AG04450 (cell line): ENCODE measurements at places on chromosomes 7 and 10. TPM values are rescaled to one million over a fixed set of nuclear protein-coding genes. Genes with fewer than 3 reads are reported as not detected.

- DNase-seq: no peak
These were observed 94.2 kb downstream of the CDK14 start for GRCh38 chr7:90690159-90690858.

DNA sequence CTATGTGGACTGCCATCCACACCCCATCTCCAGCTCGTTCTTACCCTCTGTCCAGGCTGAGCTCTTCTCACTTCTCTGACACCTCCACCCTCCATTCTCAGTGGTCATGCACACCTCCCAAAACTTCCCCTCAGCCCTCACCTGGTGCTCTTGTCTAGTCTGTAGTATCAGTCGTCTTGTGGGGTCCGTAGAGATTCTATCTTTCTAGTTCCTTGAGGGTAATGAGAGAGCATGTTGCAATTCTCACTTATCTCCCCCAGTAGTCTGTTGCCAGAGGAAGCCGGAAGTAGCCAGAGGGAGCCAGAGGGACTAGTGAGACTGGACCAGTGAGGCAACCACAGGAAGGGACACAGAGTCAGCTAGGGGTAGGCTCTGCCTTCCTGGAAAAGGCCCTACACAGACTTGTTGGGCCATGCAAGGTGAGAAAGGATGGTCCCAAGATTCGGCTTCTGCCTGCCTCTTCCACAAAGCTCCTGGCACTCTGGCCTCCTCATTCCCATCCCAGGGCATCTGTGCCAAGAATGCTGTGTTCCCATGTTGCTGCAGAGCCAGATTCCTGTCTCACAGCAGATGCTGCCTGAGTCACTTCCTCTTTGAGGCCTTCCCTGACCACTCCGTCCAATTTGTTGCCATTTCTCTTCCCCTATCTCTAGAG is 50.6 kb upstream of the DUSP5 start:
- DNase-seq: peak; percentile 73

DNA sequence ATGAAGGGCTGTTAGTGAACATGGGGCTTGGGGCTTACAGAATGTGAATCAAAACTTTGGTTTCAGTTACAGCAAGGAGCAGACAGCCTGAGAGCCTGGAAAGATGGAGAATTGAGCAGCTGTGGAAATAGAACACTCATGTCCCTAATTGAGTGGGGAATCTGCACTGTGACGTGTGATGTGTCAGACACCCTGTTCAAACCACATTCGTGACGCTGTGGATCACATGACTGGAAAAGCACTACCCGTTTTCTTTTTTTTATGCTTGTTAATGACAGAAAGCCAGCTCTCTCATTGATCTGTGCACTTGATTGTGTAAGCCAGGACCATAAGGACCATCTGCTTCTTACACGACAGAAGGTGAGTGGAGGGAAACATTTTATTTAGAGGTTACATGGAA is 15.1 kb upstream of the TBX20 start:
- no peak for DNase-seq

DNA sequence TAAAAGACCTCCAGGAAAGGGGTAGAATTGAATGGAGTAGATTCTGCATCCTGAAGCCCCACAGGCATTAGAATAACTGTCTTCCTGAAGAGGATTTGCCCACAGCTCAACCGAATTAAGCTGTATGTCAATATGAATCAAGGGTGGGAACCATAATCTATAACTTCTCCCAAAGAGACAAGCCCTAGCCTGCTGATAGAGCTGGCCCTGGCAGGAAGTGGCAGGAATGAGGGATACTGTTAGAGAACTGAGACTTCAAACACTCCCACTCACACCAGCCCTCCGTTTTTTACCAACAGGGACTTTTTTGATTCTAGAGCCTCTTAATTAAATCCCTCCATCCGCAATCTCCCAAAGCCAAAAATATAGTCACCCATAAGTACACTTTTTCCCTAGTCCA is 12.2 kb upstream of the DUSP5 start:
- no peak for DNase-seq

- DNase-seq: no peak
These were observed 153.5 kb upstream of the ITGB1 start for GRCh38 chr10:33111488-33112051.

DNA sequence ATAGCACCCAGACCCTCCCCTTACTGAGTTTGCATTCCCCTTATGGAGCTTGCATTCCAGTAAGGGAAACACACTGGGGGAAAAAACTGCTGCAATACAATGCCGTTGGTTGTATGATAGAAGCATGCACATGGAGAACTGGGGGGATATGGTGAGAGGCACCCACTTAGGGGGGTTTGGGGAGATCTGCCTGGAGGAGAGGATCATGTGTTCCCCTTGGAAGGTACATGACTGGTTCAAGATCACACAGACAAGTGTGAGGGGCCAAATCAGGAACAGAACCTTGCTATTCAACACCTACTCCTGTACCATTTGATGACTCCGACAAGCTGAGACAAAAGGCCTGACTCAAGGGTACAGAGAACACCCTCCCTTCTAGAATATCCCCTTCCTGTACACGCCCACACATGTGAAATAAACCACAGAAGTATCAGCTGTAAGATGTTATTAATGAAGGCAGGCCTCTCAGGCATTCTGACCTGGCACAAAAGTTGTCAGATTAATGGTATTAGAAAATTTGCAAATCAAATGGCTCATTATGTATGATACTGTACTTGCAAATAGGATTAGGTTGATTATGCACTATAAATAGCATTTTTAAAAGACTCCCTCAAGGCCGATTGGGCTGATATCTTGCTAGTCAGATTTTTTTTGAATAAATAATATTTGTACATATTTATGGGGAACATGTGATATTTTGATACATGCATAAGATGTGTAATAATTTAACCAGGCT is 122.2 kb downstream of the NPY start:
- DNase-seq: no peak

DNA sequence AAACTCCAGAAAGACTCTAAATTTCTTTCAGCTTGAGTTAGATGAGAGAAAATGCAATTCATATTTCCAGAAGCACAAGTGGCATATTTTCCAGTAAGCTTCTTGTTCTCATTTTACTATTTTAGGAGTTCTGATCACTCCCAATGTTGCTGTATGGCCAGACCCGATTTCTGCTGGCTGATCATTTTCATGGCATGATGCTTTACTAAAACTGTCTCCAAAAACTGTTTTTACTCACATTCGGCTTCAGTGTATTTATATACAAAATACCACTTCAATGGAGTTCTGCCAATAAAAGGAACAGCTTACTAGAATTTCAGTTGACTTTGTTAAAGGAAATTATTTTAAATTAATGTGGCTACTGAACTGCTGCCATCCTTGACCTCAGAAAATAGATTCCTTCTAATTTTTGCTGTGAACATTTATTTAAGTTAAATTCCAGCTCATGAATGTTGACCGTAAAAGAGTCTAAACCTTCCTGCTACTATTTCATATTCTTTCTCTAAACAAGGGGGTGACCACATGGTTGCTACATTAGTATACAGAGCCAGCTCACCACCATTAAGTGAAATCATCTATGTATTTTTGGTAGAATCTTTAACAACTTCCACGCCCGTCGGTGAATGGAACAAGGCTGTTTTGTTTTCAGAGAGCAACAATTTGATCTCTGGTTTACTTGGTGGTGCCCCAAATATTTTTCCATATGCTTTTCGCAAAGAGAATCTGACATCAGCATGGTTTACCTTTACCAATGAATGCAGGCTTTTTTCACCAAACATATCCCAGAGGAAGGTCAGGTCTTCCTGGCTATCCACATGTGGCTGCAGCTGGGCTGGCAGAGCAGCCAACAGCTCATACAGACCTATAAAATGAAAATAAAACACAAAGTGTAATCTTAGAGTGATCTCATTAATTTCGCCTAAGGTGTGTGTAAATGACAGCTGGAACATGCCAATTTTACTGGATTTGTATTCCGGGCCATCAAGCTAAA is 101.2 kb downstream of the MPP7 start:
- no peak for DNase-seq

DNA sequence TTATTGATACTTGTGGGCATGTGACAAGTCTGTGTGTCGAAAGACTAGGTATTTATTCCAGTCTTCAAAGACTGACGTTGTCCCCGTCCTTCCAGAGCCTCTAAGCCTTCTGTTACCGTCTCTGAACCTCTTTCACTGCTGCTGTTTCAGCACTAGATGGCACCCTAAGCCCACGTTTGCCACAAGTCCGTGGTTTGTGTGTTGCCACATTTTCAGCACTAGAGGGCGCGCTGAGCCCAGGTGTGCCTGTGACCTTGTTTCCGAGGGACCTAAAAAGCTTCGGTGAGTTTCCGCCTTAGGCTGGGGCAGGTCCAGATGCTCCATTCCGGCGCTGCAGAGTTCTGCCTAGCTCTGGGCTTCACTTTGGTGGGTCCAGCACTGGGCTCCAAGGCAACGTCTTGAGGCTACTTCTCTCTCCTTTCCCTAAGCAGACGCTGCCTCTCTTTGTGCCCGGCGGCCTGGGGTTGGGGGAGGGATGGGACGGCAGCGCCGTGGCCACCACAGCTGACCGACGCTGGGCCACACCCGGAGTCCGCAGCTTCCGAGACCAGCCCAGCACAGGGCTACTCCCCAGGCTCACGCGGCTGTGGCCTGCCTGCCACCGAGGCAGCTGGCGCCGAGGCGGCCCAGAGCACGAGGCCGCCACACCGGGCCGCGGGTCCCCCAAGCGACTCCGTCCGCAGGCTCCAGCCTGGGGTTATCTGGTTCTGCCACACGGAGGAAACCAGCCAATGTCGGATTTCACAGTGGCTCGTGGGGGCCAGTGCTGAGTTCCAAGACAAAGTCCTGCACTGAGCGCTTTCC is 520.2 kb downstream of the REEP3 start:
- peak; percentile 47 for DNase-seq

GRCh38 chr10:10730471-10731043 is 287.1 kb upstream of the CELF2 start:
- no peak for DNase-seq

DNA sequence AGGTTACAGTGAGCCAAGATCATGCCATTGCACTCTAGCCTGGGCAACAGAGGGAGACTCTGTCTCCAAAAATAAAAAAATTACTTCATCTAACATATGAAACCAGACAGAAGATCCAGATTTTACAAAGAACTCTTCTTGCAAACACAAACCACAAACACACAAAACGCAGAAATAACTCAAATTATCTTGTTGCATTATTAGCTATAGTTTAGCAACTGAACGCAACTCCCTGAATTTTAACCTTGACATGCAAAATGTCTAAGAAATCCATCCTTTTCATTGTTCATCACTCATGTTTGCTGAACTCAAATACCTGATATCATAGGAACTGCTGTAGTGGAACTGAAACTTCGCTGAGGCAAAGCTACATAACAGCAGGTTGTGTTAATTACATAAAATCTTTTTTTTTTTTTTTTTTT is 64.1 kb downstream of the MICU1 start:
- no peak for DNase-seq

GRCh38 chr10:131453721-131454634 is 142.5 kb upstream of the TCERG1L start:
- no peak for DNase-seq

DNA sequence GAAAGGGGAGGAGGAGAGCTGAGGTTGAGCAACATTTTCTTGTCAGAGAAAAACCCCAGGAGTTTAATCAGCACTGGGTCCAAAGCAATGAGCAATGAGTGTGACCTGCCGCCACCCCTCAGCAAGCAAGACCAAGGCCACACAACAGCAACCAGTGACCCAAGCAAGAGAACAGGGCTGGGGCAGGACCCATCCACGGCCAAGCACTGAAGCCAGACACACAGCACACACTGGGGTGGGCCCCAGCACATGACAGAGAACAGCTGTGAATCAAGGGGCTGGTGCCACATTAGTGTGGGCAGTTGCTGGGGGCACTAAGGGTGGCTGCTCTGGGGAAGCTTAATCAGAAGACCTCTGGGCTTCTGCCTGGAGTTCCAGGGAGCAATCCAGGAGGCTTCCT is 16.2 kb downstream of the TMEM72 start:
- DNase-seq: no peak

DNA sequence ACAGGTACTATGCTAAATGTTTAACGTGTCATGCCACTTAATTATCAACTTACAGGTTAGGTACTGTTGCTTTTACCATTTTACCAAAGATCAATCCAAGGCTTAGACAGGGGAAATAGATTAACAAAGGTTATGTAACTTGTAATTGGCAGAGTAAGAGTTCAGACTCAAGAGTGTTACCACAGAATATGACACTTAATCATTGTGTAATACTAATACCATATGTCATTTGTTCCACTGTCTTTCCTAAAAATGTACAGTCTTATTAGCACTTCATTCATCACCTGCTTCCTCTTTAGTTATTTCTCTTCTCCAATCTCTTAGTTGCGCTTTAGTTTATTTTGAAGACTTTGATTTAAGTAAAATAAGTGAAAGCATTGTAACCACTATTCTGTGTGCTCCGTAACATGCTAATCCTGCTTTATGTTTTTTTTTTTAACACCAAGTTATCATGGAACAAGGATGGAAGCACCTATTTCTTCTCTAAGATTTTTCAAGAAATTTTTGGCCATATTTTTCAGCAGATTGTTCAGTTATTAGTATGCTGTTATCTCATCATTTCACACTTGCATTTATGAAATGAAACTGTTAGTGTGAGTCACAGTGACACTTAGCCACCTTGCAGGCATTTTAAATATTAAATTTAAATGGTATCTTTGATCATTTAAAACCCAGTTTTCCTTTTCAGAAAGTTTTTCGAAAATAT is 197.3 kb downstream of the PHF14 start:
- no peak for DNase-seq

- no peak for DNase-seq
These were observed 317.9 kb upstream of the NFE2L3 start for GRCh38 chr7:25834050-25834449.

DNA sequence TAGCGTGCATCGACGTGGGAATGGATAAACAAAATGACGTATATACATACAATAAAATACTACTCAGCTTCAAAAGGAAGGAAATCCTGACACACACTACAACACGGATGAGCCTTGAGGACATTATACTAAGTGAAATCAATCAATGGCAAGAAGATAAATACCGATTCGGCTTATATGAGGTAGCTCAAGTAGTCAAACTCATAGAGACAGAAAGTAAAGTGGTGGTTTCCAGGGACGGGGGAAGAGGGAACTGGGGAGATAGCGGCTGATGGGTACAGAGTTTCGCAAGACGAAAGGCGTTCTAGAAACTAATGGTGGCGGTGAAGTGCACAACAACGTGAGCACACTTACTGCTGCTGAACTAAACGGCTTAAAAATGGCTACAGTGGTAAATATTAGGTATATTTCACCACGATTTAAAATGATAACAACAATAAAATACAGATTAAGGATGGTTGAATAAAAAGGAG is 516.7 kb downstream of the PARD3 start:
- DNase-seq: no peak

Gene MLXIPL
- not detected in 2 replicates for polyA plus RNA-seq

Gene CHCHD1
- 31.2 and 45.4 TPM in 2 replicates for polyA plus RNA-seq

Gene NUTM2E
- polyA plus RNA-seq: 0.07 and 0.09 TPM in 2 replicates

Gene IKZF1
- polyA plus RNA-seq: not detected in 2 replicates
